ENCODE measurements at places on chromosomes 5 and 9. TPM values are rescaled to one million over a fixed set of nuclear protein-coding genes. Genes with fewer than 3 reads are reported as not detected.

- DNase-seq: no peak
These were observed 1.9 kb upstream of the PAEP start for GRCh38 chr9:135559606-135560005.

- DNase-seq: peak; percentile 43
These were observed 76.7 kb downstream of the GRAMD2B start for GRCh38 chr5:126499853-126500342.

DNA sequence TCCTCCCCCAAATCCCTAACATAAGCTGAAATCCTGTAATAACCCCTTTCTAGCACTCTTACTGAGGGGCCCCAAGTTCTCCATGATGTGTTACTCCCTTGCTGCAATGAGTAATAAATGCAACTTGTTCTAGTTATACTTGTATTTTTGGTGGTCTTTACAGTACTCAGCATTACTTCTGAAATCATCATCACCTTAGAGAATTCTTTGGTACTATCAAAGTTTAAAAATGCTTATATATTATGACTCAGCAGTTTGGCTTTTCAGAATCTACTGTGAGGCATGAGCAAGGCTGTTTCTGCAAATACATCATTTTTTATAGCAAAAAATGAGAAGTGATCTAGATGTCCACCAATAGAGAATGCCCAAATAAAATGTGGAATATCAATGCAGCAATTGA, 20.7 kb upstream of the ROPN1L start:
- DNase-seq: no peak

DNA sequence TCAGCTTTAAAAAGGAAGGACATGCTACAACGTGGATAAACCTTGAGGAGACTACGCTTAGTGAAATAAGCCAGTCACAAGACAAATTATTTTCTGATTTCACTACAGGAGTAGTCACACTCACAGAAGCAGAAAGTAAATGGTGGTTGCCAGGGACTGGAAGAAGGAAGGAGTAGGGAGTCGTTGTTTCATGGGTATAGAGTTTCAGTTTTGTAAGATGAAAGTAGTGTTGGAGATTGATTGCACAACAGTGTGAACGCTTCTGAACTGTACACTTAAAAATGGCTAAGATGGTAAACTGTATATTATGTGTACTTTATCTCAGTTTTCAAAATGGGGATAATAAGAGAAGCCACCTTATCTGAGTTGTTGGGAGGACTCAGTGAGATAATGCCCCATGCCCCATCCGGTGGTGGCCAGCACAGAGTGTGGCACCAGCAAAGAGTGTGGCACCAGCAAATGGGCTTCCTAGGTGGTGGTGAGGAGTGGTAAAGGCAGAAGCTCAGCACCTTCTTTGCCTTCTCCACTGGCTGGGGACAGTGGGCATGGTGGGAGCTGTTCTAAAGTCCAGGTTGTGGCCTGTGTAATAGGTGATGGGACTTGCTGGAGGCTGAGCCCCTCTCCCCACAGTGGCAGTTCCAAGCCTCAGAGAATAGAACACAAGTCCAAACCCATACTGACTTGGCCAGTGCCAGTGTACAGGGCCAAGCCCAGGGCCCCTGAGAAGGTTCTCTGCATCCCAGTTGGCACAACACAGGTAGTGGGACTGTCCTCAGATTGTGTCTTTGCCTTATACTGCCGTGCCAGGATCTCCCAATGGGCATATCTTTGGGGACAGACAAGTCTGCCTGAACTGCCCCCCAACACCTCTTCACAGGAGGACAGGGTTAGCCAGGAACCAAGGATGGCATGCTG, 4.4 kb downstream of the SLC22A4 start:
- no peak for DNase-seq

DNA sequence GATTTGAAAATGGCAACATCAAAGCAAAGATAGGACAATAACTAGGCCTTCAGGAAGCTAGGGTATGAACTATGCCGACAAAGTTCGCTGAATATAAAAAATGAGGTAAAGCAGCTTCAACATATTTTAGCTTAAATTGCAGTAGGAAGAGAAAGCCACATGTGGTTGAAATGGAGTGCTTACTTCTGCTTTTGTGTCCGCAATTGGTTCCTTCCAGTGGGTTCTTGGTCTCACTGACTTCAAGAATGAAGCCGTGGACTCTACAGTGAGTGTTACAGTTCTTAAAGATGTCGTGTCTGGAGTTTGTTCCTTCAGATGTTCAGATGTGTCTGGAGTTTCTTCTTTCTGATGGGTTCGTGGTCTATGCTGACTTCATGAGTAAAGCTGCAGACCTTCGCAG, 95.2 kb downstream of the APTX start:
- DNase-seq: no peak

- DNase-seq: no peak
These were observed 39.0 kb downstream of the FAM240B start for GRCh38 chr9:38680837-38681445.

DNA sequence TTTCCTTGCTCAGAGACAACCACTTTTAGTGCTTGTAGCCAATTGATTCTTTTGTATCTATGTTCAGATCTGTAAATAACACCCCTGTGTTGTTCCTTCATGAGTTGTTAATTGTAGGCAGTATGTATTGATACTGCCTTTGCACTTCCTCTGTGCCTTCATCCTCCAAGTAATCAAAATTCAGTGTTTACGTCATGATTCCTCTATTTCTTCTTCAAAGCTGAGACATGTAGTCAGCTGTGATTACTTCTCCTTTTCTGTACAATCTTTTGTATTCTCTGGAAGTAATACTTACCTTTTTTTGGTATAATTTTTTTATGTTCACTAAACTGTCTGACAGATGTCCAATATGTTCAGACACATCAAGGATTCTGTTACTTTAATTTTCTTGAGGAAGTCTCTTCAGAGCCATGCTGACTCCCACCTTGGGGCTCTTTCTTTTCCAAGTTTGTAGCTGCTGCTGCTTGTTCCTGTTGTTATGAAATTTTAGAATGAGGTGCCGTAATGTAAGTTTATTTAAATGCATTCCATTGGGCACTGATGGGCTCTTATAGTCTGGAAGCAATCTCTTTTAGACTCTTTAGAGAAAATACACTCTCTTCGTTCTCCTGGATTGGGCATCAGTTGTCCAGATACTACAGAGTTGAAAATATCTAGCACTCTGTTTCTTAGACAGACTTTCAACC, 30.5 kb upstream of the LRRC70 start:
- no peak for DNase-seq

GRCh38 chr9:9286001-9286400, 1326.8 kb downstream of the PTPRD start:
- no peak for DNase-seq

DNA sequence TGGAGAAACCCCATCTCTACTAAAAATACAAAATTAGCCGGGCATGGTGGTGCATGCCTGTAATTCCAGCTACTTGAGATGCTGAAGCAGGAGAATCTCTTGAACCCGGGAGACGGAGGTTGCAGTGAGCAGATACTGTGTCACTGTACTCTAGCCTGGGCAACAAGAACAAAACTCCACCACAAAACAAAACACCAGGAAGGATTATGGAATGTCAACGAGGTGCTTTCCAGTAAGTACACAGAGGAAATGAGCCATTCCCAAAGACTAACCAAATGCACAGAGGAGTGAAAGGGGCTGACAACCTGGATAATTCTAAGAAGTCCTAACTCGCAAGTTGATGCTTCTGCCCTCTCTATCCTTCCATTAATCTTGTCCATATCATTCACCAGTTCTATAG, 126.1 kb upstream of the RETREG1 start:
- no peak for DNase-seq

DNA sequence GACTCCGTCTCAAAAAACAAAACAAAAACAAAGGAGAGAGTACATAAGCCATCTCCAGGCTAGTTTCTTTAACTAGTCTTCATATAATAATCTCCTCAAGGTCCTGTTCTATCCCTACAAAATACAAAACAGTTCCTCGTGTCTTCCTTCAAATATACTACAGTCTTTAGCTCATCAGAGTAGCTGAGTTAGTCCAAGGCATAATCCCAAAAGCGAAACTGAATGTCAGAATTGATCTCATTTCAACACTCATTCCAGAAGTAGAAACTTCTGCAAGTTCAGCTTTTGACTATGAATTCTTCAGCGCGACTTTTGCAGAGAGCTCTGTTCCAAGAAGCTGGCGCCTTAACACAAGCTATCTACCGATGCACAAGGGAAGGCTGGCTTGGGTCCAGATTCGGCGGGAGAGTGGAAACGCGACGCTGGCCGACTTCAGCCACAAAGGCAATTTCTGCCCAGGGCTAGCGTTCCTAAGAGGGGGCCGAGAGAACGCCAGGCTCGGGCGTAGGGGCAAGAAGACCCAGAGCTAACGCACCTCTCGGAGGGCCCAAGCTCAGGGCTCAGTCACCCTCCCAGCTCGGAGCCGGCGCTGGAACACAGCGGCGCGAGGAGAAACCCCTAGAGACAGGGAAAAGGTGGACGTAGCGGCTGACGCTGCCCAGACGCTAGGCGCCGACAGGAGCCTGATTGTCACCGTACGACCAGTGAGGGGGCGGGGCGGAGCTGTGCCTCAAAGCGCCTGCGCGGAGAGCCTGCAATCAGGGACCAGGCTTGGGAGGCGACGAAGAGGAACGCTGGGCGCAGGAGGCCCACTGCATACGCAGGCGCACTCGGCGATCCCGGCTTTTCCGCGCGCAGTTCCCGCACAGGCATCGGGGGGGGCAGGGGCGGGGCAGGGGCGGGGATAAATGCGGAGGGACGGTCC, 469 bp upstream of the HSDL2 start:
- DNase-seq: peak; percentile 99

KIF4B gene
- 0.10 TPM for total RNA-seq

TMEM174 gene
- total RNA-seq: not detected

PCA3 gene
- total RNA-seq: not detected

PTGES gene
- 0.31 TPM for total RNA-seq

MAMDC4 gene
- 15.9 TPM for total RNA-seq

Data from activated naive CD4-positive, alpha-beta T cell treated with anti-CD3 and anti-CD28 coated beads for 36 hours (primary cell).